KG1 (cell line): ENCODE measurements at places on chromosomes 11 and 22.

- DNase-seq, result no peak
These were observed 3.5 kb downstream of the CBX7 start for GRCh38 chr22:39148727-39149535.

DNA sequence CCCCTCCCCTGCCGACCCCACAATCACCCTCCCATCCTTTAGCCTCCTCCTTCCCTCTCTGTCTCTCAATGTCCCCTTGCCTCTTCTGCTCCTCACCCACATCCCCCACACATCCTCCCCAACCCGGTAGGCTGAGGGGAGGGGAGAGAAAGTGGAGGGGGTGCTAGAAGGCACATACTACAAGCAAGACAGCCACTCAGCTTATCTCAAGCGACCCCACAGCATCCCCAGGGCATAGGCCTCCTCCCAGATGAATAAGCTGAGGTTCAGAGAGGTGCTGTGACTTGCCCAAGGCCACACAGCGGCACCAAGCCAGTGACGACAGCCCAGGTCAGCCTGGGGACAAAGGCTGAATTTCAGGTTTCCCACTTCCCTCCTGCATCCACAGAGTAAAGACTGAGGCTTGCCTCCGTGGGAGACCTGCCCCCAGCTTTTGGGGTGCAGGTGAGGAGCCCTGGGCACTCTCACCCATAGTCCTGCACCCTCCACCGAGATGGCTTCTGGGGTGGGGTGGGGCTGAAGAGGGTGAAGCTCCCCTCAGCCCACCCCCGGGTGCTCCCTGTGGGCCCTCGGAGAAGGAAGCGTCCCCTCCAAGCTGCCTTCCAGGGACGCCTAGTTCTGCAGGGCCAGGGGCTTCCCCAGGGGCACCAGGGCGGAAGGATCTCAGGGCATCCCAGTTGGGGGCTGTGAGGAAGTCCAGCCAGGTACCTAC lies 511 bp downstream of the RAC2 start:
- DNase-seq, result no peak

DNA sequence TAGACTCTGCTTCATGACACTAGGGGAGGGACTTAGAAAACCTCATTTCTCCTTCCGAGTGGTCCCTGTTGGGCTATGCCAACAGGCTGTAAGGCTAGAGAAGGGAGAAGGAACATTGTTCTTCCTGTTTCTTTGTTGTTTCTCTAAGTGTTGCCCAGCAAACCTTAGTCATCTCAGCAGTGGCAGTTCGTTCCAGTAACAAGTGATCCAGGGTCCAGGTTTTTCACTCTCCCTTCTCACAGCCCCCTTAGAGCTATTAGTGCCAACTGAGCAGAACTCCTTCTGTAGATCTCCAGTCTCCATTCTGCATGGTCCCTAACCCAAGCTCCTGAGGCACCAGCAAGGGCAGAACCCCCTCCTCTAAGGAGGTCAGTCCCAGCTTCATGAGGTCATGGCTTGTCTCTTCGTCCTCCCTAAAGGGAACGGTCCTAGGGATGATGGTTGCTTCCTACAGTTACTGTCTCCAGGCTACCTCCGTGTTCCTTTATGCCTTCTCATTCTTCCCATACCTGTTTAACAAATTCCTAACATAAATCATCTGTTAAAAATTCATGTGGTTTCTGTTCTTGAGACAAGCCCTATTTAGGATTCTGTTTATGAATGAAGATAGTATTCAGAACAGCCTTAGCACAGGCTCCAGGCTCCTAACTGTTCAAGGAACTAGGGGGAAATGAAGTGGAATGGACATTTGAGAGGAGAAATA lies 168.6 kb upstream of the UBASH3B start:
- DNase-seq, result no peak

GRCh38 chr11:18676803-18677202 lies 21.8 kb upstream of the TMEM86A start:
- no peak for DNase-seq

DNA sequence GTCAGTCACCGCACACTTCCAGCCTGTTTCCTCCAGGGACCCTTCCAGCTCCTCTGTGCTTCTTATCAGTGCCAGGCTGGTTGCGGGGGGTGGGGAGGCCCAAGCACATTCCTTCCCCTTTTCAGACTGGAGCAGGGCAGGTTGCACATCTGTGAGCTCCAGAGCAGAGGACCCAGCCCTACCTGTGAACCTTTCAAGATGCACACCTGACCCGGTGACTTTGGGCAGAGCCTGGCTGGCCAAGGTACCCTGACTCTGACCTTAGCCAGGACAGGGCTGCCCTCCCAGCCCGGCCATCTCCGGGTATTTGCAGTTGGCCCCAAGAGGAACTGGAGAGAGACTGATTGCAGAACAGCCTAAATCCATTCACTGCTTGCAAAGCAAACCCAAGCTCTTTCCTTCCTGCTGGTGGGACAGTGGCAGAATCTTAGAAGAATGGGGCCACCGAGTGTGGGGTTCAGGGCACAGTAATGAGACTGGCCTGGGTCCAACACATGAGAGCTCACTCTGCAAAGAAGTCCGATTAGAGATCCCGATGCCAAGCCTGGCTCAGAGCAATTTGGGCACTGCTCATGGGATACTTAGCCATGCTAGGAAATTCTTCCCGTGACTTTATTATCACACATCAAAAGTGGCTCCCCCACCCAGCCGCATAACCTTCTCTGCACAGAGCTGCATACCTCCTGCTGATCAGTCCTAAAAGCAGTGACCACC lies 64.7 kb upstream of the CCND1 start:
- peak; percentile 38 for DNase-seq

- no peak for DNase-seq
These were observed 340.4 kb downstream of the OPCML start for GRCh38 chr11:133191931-133192330.

DNA sequence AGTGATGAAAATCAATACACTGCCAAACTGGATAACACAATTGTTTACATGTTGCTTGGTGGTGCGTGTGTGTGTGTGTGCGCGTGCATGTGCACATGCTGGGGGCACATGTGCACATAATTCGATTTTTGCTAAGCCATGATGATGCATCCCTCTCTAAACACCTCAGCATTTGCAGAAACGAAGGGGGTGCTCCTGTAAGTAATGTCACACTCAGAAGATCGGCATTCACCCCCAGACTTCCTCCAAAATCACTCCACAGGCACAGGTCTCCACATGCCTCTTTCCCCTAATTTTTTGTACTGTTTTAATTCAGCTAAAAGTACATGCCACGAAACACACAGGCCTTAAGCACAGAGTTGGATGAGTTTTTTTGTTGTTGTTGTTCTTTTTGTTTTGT lies 341.5 kb downstream of the SHANK2 start:
- no peak for DNase-seq

DNA sequence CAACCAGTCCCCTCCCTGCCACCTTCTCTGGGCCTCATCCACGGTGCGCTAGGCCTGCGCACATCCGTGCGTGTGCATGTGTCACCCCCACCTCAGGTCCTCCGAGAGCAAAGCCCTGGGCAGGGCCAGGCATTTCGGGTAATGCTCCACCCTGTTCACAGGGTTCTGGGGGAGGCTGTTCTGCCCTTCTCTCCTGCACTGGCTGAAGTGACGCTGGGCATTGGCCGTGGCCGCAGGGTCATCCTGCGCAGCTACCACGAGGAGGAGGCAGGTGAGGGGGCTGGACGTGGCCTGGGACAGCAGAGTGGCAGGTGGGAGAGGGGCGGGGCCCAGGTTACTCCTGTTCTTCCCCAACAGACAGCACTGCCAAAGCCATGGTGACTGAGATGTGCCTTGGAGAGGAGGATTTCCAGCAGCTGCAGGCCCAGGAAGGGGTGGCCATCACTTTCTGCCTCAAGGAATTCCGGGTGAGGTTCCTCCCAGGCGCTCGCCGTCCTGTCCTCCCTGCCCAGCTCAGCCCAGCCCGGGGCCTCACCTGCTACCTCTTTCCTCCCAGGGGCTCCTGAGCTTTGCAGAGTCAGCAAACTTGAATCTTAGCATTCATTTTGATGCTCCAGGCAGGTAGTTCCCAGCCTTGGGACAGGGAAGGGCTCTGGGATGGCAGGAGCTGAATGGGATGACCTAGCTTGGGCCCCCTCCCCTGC lies 3.9 kb downstream of the RAD9A start:
- no peak for DNase-seq

DNA sequence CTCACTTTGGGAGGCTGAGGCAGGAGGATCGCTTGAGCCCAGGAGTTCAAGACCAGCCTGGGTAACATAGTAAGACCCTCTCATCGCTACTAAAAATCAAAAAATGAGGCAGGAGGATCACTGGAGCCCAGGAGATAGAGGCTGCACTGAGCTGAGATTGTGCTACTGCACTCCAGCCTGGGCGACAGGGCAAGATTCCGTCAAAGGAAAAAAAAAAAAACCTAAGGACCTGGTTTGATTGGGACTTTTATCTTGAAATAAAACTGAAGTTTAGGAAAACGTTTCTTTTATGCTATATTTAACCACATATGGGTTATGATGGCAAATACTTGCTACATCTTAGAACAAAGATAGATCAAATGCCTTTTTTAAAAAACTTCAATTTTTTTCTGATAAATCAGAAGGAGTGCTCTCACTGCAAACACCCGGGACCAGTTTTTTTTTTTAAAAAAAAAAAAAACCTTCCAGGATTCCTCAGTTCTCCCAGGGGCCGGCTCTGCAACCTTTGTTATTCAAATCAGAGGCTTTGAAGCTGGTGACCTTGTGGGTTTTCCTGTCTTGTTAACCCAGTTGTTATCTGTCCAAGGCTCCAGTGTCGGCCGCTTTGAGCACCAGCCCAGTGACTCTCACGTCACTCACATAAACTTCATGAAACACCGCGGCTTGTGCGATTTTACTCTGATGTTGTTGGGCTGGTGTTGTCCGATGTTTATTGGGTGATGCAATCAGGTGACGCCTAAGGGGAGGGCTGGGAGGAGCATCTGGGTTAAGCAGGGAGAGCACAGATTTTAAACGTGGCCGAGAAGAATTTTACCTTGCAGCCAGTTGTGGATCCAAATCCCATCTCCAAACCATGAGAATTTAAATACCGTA lies 24.7 kb upstream of the SLC22A12 start:
- no peak for DNase-seq

GRCh38 chr22:43926349-43926710 lies 2.7 kb downstream of the PNPLA3 start:
- no peak for DNase-seq

- no peak for DNase-seq
These were observed 5.3 kb downstream of the RNH1 start for GRCh38 chr11:501683-502287.

DNA sequence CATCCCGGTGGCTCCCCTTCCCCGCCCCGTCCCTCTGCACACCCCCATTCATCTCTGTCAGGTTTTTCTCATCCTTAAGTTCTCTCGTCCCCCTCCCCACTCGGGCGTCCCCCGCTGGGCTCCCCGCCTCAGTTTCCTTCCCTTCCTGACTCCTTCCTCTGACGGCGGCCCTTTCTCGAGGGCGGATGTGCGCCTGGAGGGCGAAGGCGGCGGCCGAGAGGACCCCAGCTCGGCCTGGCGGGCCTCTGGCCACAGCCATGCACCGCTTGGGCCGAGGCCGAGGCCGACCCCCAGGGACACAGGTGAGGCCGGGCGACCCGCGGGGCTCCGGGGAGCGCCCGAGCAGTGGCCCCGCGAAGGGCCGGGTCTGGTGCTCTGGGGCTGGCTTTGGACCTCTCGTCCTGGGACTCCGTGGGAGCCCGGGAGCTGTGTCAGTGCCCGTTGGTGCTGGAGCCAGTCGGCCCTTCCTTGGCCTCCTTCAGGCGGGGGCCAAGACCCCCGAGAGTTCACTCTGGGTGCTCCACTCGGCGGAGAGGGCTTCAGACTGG lies 2.9 kb downstream of the PHLDB1 start:
- no peak for DNase-seq

DNA sequence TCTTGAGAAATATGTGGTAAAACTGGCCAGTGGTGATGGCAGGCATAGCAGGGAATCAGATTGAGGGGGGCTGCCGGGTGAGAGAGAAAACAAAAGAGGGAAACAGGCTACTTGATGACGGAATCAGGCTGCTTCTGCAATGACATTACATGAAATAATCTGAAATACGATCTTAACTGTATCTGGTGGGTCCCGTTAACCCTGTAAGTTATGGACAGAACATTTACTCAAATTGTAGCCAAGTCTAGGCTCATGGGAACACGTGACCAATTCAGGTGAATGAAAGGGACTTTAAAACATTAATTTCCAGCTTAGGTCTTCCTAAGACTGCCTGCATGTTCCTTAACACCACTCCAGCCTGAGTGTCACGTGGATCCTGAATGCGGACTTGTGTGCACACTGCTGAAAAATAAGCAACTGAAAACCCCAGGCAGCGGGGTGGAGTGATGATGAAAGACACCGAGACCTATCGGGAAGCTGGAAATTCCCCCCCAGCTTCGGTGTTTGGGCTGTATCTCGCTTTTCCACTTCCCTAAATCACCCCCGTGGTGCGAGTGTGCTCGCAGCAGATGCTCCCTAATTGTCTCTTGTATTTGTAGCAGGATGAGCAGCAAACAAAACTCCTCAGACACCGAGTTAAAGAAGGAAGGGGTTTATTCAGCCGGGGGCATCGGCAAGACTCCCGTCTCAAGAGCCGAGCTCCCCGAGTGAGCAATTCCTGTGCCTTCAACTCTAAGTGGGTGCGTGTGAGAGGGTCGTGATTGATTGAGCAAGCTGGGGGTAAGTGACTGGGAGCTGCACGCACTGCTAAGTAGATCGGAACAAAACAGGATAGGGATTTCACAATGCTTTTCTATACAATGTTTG lies 145.0 kb upstream of the GRK3 start:
- DNase-seq, result no peak

- DNase-seq, result no peak
These were observed 3.5 kb downstream of the YIF1A start for GRCh38 chr11:66285250-66285947.

- no peak for DNase-seq
These were observed 121.1 kb downstream of the KCNC1 start for GRCh38 chr11:17855531-17856290.

- DNase-seq, result no peak
These were observed 294.6 kb upstream of the NARS2 start for GRCh38 chr11:78869293-78869692.

GRCh38 chr11:100188137-100188783 lies 498.8 kb upstream of the ARHGAP42 start:
- DNase-seq, result no peak

DNA sequence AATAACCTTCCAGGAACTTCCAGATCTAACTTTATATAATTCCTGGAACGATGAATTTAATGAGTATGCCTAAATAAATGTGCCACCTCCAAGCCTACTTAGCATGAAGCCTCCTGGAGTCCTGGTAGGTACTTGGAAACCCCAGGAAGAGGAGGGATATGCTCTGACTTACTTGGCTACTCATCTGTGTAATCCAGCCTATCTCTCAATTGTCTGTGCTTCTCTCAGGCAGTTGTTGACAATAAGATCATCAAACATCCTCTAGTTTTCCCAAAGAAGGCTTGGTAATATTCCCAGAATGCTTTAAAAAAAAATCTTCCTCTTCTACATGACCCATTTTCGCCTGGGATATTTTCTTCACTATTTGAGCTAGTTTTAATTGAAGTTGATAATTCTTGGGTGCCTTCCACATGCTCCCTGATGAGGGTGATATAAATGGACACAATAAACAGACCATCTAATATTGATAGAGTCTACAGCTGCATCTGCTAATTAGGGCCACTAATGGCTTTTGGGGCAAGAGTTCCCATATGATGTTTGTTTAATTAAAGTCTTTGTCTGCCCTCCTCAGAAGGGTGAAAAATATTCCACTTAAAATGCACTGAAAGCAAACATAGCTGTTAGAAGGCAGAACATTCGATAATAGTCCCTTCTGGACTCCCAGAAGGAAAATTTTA lies 75.5 kb upstream of the RAB38 start:
- no peak for DNase-seq

- no peak for DNase-seq
These were observed 787.5 kb downstream of the OPCML start for GRCh38 chr11:132744771-132745170.
